Activated CD4-positive, alpha-beta T cell treated with anti-CD3 and anti-CD28 coated beads, Interleukin-2, amount 50 U/mL, for 4 hours (primary cell): ENCODE measurements at places on chromosomes 3 and 15.

DNA sequence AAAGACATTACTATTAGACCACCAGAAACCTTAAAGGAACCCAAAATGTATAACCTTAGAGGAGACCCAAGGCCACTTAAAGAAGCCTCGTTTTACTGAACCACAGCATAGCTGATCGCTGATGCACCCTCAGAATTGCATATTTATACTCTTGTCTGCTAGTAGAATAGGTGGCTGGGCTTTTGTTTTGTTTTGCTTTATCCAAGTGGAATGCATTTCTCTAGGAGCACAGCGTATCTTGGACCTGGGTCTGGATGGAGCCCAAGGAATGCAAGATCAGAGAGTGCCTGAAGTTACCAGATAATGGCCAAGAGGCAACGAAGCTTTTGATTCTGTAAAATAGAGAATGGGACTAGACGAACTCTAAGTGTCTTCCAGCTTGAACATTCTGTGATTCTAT, 129.2 kb upstream of the COL8A1 start:
- no peak for DNase-seq

DNA sequence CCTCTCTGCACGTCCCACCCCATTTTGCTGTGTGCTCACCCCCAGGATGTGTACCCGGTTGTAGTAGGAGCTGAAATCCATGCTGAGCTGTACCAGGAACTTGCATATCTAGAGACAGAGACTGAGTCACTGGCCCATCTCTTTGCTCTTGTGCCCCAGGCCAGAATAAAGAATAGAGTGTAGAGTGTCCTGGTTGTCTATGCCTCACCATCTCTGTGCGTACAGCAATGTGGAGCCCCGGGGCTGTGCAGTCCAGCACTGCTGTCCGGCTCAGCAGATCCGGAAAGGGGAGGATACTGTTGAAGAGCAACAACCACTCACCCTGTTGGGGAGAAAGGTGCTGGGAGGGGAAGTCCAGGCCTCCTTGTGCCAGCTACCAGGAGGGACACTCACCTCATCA, 2.6 kb downstream of the DALRD3 start:
- no peak for DNase-seq

DNA sequence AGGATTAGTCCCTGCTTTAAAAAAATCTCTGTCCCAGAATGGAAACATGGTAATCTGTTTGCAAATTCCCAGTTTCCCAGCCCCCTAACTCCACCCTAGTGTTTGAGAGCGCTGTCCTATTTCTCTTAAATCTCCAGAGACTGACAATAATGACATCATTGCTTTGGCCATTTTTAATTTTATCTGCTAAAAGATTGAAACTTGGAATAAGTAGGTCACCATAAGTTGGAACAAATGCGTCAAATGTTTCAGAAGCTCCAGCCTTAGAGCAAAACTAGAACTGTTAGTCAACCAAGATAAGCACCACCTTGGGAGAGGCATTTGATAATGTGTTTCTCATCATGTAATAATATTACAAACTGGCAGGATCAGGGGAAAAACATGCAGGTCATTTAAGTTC, 25.7 kb upstream of the MB21D2 start:
- no peak for DNase-seq

GRCh38 chr3:80770106-80771074, 991.1 kb downstream of the GBE1 start:
- DNase-seq = no peak

GRCh38 chr15:44157679-44158078, 37.4 kb downstream of the FRMD5 start:
- no peak for DNase-seq

DNA sequence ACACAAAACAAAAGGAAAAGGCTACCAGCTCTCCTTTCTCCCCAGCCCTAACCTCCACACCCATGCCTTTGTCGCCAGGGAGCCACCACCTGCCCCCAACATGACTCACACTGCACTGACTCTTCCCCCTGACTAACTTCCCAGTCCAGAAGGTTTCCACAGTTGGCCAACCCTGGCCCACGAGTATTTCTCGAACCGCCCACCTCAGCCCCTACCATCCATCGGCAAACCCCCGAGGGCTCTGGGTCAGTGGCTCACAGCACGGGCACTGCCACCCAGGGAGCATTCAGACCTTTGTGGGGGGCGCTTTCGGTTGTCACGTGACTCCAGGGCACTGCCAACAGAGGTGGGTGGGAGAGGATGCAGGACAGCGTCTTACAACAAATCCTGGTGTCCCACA, 152.3 kb downstream of the LRRC28 start:
- no peak for DNase-seq
